ENCODE measurements at places on chromosomes 2 and 18.

GRCh38 chr2:52881606-52882005, 886.0 kb upstream of the CHAC2 start:
- no peak for DNase-seq

DNA sequence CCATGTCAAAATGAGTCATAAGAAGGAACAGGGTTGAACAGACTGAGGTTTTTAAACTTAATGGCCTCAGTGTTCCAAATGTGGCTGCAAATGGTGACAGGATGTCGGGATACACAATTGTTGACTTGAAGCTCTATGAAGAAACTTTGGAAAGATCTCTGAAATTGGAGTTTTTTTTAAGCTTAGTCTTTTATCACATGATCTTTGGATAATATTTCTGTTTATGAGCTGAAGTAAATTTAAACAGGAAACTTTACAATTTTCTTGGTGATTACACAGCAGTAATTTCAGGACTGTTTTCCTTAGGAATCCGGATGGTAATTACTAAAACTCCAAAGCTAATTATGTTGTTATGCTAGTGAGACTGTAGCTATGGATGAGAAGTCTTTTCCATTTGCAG, 199.1 kb upstream of the NRXN1 start:
- no peak for DNase-seq

DNA sequence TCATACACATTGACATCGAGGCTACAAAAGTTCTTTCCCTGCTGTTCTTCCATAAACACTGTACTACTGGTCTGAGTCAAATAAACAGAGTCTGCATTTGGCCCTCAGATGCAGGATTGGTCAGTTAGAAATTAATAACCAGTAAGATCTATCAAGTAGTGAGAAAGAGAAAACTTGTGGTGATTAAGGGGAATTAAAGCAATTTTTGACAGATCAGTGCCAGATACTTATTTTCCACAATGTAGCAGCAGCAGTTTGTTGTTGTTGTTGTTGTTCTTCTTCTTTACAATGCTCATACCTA, 85.0 kb downstream of the IKZF2 start:
- DNase-seq, result no peak

- DNase-seq, result no peak
Observed at GRCh38 chr2:217219164-217219520, 359.3 kb upstream of the TNP1 start.

- no peak for DNase-seq
Observed at GRCh38 chr2:221999717-222000116, 299.1 kb downstream of the PAX3 start.

DNA sequence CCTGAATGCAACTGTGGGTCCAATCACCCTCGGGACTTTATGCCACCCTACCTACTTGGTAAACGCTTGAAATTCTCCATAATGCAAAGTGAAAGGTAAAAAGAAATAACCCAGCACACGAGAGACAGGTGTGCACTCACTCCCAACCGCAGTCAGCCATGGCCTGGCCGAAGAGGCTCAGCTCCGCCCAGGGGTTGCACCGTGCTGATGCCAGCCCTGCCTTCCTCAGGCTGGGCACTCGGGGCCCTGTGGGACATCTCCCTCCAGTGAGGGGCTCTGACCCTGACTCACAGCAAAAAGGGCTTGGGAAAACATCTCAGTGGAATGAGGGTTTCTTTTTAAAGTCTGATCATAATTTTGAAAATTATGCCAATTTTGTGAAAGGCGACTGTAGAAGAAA, 13.3 kb downstream of the SLC66A2 start:
- DNase-seq, result no peak

DNA sequence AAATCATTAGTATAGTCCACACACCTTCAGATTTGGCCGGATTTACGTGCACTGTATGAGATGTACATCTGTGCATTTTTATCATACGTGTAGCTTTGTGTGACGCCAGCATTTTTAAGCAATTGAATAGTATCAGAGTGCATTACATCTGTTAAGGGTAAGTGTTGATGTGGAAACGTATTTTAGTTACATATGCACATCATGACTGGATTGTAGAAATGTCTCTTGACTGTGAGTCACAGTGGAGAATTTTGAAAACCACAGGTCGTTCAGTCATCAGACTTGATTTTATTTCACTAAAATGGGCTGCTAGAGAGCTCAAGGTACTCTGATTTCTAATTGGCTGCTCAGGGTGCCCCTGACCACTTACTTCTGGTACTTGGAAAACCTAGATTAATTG, 5.4 kb upstream of the GPBAR1 start:
- no peak for DNase-seq

- DNase-seq, result peak; percentile 66
Observed at GRCh38 chr2:160324161-160324800, 124.2 kb upstream of the ITGB6 start.

DNA sequence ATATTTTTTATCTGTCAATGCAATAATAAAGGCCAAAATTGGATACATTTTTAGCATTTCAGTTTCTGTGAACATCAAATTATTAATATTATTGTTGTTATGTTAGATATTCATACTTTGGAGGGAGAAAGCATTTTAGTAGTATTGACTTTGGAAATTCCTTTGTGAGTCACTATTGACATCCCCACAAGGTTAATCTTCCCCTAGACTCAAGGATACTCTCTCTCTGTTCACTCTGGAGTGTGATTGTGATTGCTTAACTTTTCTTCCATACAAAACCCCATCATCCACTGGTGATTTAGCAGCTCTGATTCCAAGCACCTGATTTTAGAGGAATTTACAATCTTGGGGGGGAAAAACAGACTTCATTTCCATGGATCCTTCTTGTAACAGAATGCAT, 352.0 kb downstream of the THSD7B start:
- no peak for DNase-seq

DNA sequence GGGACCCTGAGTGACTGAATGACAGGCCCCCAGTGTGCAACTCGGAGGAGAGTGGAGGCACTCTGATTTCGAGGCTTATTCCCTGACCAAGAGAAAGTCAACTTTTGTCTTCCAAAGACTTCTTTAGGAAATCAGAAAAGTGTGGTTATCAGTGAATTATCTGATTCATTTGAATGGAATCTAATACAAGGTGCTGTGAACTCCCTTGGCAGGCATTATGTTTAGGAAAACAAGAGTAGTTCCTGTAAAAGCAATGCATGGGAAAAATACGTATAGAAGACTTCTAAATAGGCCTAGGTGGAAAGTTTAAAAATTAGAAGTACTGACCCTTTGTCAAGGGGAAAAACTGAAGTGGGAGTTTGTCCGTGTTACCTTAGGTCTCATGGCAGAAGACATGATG, 269.4 kb downstream of the GBX2 start:
- no peak for DNase-seq

GRCh38 chr2:21687589-21687988, 563.8 kb downstream of the TDRD15 start:
- no peak for DNase-seq

DNA sequence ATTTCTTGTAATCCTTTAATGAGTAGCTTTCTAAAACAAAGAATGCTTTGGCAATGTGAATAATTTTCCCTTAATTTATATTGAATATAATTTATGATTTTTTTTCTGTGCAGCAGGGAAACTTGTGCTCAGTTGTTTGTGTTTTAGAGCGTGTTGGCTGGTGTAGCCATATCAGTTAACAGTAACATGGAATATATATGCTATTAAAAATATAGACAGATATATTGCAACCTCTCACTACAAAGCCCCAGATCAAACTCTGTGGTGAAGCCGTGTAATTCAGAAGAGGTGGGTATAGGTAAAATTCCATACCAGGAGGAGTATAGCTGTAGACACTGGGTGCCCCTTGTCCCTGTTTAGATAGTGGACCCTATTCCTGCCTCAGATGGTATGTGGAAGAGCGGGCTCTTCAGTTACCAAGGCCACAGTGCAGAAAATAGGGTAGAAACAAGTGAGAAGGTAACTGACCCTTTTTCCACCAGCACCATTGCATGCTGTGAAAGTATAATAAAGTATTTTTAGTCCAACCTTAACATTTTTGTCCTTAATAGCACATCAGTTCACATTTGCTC, 18.1 kb upstream of the RASGRP3 start:
- DNase-seq, result no peak

GRCh38 chr18:74929110-74929509, 279.8 kb downstream of the PTGR3 start:
- no peak for DNase-seq

- no peak for DNase-seq
Observed at GRCh38 chr2:43088143-43089073, 138.0 kb downstream of the ZFP36L2 start.

- DNase-seq, result peak; percentile 71
Observed at GRCh38 chr2:2850859-2851258, 519.8 kb upstream of the MYT1L start.

DNA sequence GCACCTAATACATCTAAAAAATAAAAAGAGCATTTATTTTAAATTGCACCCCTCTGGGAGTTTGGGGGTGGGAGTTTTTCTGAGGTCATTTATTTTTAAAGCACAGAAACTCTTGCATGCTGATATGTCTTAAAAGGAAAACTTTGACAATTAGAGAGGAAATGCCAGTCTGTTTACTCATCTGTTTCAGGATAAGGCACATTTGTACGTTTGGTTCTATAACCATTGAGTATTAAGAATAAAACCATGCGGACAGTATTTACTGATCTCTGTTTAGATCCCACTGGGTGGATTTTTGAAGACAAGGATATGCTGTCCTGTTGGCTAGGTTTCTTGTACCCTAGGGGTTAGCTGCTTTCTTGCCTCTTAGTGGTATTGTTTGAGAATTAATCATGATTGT, 122.9 kb downstream of the TANC1 start:
- DNase-seq, result no peak

DNA sequence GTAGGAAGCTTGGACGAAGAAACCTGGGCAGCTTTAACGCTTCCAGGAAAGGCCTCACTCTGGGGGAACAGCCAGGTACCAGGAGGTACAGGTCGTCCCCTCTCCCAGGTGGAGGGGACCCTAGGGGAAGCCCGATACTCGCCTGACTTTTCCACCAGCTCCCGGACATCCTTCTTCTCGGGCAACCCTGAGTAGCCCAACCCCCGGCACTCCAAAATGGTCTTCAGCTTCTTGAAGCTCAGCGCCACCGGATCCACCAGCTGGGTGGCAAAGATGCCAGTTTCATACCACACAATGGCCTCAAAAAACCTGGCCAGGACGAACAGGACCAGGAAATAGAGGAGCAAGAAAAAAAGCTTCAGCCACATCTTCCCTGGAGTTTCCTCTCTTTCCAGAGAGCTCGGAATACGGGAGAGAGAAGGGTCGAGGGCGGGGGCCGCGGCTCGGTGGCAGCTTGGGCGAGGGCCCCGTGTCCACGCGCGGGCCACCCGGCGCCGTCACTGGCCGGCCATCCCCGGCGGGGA, 1.1 kb downstream of the RNF103 start:
- no peak for DNase-seq

DNA sequence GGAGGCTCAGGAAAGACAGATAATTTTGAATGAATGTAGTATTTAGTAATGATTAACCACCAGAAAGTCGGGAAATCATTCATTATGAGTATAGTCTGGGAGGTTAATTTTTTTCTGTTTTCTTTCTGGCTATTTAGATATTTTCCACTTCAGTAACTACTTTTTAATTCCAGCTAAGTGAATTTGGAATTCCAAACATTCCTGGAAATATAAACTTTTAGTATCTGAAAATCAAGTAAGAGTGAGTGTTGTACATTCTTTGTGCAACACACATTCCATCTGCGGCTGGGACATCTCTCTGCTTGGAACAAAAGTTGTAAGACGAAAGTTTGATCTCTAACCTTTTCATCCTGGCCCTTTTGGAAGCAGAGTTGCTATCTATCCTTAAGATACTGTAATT, 275.7 kb upstream of the SPRED2 start:
- DNase-seq, result no peak

- no peak for DNase-seq
Observed at GRCh38 chr2:7674606-7675005, 757.4 kb downstream of the RNF144A start.

GRCh38 chr2:217208867-217209266, 349.0 kb upstream of the TNP1 start:
- no peak for DNase-seq
